ENCODE measurements at places on chromosomes 7 and 10.
A peak's percentile ranks its signal among the peaks of the same experiment; 100 is the strongest.

GRCh38 chr10:124565565-124566221 lies 104.1 kb downstream of the LHPP start:
- DNase-seq = no peak

DNA sequence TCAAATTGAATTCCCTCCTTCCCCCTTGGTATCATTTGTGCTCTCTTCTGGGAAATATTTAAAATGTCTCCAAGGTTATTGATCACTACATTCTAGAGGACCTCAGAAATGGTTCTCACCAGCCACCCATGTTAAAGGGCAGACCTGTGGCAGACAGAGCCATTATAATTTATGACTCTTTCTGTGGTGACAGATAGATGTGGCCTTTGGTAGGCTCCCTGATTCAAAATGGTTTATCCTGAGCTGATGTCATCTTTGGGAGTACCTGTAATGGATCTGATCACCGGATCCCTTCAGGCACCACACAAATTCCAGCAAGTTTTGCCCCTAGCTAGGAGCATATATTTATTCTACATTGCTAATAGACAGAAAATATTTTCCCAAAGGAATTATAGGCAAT lies 267.5 kb downstream of the SDK1 start:
- no peak for DNase-seq

GRCh38 chr10:70515035-70515667 lies 36.6 kb downstream of the PALD1 start:
- no peak for DNase-seq

- no peak for DNase-seq
Observed at GRCh38 chr7:92884218-92884617, 47.8 kb upstream of the CDK6 start.

- peak; percentile 48 for DNase-seq
Observed at GRCh38 chr10:15106352-15107013, 9.3 kb downstream of the RPP38 start.

DNA sequence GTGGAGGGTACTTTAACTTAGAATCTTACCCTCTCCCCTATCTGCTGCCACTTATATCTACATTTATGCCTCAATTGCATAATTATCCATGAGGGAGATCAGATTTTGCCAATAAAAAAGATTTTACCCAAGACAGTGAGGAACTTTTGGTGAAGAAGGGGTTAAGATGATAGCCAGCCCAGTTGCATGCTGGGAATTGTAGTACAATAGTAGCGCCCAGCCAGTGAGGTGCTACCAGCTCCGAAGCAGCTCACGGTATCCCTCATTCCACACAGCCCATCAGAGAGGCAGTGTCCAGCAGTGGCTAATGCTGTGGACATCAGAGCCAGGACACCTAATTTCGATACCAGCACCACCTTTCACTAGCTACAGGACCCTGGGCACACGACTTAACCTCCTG lies 5.9 kb upstream of the LGI1 start:
- no peak for DNase-seq

GRCh38 chr10:129094861-129095260 lies 372.2 kb upstream of the MGMT start:
- DNase-seq = no peak

DNA sequence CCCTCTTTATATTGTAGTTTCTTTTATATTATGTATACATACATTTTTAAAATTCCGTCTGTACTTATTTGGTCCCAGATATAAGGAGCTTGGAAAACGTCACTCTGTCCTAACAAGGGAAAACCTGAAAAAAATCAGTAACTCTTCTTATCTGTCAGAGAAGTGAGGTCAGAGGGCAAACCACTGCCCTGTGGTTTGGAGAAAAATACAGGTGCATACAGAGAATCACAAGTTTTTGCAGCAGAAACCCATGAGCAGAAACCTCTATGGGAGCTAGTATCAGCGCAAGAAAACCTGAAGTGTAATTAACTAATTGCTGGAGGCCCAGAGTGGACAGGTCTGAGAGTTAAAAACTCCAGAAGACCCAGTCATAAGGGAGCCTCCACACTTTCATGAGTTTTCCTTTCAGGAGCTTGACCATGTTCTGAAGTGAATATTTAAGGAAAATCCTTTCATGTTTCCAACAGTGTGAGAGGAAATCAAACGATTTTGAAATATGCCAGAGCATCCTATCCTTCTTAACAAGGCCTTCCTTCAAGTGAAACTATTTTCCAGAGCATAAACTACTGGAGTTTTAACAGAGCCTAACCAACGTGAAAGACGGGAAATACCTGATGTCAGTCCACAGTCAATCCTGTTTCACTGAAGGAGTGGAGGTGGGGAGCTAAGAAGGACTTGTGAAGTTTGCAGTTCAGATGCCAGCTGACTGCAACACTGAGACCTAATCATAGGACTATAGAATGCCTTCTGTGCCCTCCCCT lies 290.8 kb upstream of the BMPER start:
- no peak for DNase-seq

GRCh38 chr7:27202862-27203134 lies 2.9 kb upstream of the HOXA13 start:
- no peak for DNase-seq

DNA sequence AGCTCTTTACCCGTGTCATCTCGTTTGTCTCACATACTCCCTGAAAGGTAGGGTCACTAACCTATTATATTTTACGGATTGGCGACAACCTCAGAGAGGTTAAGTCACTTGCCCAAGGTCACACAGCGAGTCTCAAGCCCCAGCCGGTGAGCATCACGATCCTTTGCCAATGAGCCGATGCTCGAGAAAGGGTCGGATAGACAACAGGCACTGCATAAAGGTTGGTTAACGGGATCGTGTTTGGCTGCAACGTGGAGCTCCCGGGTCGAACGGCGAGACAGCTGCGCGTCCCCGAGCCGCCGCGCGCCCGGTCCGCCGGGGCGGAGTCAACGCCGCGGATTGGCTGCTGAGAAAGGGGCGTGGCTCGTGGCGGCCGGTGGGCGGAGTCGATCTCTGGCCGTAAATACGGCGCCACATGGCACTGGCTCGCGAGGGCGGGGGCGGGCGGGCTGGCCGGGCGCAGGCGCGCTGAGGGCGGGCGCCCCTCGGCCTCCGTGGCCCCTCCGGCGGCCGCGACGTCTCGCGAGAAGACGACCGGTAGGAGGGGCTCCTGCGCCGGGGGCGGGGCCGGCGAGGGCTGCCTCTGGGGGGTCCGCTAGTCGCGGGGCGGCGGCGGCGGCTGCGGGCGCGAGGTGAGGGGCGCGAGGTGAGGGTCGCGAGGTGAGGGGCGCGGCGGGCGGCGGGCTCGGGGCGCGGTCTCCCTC lies at the start of gene CHST12:
TSS of gene CHST12 (plus strand) at position 598 of the 704 bp plus-strand sequence. CDS start 29,029 bp downstream, outside the sequence.
- DNase-seq = peak; percentile 88

DNA sequence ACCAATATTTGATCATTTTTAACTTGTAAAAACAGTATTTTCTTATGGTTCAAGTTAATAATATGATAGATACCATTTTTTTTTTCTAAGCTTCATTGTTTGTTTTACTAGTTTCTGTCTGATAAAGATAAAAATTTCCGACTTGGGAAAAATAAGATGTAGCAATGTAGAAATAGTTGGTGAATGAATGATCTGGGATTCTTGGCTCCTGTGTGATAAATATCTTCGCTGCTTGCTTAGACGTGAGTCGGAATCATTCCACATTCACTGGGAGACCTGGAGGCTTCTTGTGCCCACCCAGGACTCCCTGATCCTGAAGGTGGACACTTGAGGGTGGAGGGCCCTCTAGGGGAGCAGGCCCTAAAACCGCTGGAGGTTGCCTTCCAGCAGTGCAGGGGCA lies 47.9 kb downstream of the EXOC4 start:
- no peak for DNase-seq

DNA sequence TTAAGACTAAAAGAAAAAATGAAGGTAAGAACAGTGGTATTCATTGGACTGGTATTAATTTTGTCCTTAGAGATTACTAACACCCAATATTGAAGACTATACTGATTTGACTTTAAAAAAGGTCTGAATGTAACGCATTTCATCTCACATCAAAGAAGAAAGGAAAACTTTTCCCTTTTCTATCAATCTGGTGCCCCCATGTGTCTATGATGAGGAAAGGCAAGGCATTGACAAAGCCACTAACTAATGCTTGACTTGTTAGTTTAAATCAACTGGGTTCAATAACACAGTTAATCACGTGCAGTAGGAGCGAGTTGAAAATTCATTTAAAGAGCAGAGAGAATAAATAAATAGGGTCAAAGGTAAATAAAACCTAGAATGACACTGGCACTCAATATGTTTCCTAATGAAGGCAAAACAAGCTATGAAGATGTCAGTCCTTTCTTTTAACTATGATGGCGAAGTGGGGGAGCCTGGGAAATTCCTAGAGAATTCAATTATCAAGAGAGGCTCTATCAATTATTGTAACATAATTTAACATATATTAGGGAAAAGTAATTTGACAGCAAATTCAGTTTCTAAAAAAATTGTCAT lies 180.9 kb downstream of the ANK3 start:
- no peak for DNase-seq

GRCh38 chr10:9625304-9625703 lies 1392.4 kb upstream of the CELF2 start:
- DNase-seq = no peak

- DNase-seq = no peak
Observed at GRCh38 chr7:83941300-83941699, 253.3 kb downstream of the SEMA3A start.

GRCh38 chr7:88042157-88042556 lies 108.1 kb downstream of the ADAM22 start:
- DNase-seq = no peak

DNA sequence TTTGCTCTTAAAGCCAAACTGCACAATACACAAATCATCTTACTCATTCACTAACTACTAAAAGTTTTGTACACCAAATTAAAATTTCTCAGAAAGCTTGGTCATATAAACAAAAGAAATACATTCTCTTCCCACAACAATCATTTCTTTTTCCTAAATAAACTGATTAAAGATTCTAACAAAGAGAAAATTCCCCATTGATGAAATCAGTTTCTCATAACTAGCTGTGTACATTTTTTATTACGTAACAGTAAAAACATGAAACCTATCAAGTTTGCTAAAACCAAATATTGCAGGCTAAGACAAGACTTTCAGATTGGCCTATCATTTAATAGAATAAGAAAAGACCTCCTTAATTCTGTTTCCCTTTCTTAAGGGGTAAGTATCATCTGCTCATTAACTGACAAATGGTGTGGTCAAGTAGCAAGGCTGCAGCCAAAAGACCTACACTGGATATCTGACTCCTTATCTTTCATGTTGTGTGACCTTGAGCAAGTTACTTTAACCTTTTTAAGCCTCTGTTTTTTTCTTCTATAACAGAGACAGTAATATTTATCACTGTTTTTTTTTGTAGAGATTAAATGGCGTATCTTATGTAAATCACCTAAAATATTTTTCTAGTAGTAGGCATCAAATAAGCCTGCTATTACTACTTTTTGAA lies 22.4 kb downstream of the NAMPT start:
- DNase-seq = no peak

DNA sequence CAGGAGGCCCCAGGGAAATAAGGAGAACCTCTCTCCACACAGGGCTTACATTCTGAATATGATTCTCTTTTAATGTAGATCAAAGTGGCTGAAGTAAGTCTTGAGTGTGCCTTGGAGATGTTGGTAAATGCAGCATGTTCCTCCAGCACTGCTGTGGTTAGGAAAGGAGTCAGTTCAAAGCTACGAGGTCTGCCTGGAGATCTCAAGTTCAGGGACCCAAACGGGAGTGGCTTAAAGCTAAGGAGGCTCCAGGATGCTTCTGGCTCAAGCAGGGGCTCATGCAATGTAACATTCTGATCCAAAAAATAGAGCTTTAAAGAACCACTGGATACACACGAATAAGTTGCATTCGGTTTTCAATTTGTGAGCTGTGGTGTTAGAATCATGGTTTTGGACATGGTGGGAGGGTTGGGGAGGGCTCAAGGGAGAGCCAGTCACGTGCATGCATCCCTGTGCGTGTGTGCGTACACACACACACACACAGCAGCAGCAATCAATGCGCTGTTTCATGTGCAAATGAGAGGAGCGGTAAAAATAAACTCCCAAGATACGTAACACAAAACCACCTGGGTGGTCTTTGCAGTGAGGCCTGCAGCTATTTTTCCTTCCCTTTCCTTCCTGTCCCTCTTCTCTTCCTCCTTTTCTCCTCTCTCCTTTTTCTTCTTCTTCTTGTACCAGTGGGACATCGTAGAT lies 70.5 kb downstream of the AOAH start:
- DNase-seq = no peak

GRCh38 chr7:20508109-20508508 lies 107.4 kb upstream of the ABCB5 start:
- no peak for DNase-seq

DNA sequence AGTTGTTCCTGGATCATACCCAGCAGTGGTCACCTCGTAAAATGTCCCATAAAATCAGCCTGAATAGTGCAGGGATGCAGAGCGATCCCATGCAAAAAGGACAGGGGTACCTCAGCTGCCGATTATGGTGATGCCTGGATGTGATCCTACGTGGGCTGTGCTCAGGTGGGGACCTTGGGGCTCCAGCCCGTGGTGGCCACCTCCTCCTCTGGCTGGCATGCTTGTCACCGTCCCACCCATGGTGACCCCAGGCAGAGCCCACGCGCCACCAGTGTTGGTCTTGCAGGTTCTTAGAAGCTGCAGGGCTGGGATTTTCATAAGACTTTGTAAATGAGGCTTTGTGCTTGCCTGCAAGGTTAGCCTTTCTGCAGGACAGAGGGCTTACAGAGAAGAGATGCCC lies 97.2 kb downstream of the GLRX3 start:
- DNase-seq = no peak

DNA sequence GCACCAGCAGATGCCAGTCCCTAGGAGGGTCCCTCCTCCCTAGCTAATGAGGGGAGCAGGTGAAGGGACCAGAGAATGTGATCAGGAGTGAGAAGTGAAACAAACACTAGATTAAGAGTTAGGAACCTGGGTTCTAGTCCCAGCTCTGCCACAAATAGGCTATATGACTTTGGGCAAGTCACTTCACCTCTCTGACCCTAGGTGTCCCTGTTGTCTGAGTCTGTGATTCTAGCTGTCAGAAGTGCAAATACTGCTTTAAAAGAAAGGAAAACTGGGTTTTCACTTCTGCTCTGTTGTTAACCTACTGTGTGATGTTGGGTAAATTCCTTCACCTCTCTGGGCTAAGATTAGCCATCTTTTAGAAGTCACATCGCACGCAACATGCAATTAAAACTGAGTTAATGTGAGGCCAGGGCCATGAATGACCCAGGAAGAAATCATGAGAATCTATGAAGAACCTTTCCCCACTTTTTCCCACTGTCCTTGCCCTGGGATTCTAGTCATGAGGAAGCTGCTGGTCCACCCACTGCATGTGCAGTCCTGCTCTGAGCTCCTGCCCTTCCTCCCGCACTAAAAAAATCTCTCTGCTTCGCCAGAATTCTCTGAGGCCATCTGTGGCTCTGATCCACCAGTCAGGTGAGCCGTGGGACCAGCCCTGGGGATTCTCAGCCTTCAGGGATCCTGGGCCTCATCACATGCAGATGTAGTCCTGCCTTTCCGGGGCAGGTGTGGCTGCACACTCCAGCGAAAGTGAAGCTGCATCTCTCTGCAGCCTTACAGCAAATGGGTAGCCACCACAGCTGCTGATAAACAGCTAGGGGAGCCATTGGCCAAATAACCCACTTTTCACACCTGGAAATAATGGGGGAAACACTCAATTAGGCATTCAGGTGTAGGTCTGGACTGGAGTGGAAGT lies 181.7 kb downstream of the PLXNA4 start:
- no peak for DNase-seq

Measured in NCI-H1105 (cell line).